Stimulated activated CD4-positive, alpha-beta T cell treated with anti-CD3 and anti-CD28 coated beads, TNF-alpha, amount 100 ng/mL, for 1 hour (primary cell): ENCODE measurements at places on chromosomes 12 and 14.

DNA sequence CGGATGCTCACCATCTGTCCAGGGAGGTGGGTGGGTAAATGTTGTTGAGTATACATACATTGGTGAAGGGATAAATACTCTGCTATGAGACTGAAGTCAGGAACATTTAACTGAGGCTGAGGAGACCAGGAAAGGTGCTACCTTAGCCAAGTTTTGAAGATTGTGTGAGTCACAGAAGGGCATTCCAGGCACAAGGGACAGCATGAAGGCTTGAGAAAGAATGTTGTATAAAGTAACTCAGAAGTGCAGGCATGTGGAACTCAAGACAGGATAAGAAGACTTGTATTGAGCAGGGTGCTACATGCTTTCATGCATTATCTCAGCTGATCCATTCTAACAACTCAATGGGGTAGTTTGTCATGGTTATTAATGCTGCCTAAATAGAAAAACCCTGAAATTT is 112.7 kb downstream of the IPO8 start:
- no peak for DNase-seq

GRCh38 chr12:247271-247670 is 15.4 kb downstream of the SLC6A13 start:
- no peak for DNase-seq

DNA sequence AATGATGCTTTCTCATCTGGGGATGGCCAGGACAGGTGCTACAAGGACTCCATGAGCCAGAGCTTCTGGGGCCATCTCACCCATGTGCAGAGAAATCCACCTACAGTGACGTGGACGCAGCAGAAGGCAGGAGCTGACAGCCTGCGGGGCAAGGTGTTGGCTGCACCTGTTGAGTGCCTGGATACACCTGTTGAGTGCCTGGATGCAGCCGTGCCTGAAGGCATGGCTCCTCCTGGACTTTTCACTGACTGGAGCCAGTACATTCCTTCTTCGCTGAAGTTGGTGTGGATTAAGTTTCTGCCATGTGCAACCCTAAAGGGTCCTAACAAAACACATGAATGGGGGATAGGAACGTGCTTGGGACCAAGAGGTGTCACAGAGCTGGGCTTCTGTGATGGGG is 7.4 kb upstream of the DIO3 start:
- DNase-seq, result no peak

- no peak for DNase-seq
Observed at GRCh38 chr14:95889236-95889979, 12.8 kb downstream of the TUNAR start.

DNA sequence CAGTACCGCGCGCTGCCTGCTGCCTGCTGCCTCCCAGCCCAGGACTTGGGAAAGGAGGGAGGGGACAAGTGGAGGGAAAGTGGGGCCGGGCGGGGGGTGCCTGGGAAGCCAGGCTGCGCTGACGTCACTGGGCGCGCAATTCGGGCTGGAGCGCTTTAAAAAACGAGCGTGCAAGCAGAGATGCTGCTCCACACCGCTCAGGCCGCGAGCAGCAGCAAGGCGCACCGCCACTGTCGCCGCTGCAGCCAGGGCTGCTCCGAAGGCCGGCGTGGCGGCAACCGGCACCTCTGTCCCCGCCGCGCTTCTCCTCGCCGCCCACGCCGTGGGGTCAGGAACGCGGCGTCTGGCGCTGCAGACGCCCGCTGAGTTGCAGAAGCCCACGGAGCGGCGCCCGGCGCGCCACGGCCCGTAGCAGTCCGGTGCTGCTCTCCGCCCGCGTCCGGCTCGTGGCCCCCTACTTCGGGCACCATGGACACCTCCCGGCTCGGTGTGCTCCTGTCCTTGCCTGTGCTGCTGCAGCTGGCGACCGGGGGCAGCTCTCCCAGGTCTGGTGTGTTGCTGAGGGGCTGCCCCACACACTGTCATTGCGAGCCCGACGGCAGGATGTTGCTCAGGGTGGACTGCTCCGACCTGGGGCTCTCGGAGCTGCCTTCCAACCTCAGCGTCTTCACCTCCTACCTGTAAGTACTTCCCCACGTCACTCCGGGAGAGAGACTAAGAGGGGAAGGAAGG is at the start of gene LGR5:
Gene LGR5 (plus strand): TSS at position 186 of the 732 bp plus-strand sequence. CDS start 283 bp downstream, at position 469.
- DNase-seq, result no peak

DNA sequence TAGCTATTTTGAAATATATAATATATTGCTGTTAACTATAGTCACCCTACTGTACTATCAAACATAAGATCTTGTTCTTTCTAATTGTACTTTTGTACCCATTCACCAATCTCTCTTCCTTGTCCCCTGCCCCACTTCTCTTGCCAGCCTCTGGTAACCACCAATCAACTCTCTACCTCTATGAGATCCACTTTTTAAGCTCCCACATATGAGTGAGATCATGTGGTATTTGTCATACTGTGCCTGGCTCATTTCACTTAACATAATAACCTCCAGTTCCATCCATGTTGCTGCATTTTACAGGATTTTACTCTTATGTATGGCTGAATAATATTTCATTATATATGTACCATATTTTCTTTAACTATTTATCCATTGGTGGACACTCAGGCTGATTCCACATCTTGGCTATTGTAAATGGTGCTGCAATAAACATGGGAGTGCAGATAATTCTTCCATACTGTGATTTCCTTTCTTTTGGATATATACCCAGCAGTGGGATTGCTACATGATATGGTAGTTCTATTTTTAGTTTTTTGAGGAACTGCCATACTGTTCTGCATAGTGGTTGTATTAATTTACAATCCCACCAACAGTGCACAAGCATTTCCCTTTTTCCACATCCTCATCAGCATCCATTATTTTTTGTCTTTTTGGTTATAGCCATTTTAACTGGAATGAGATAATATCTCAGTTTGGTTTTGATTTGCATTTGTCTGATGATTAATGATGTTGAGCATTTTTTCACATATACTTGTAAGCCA is 33.5 kb upstream of the SPIC start:
- DNase-seq, result no peak

DNA sequence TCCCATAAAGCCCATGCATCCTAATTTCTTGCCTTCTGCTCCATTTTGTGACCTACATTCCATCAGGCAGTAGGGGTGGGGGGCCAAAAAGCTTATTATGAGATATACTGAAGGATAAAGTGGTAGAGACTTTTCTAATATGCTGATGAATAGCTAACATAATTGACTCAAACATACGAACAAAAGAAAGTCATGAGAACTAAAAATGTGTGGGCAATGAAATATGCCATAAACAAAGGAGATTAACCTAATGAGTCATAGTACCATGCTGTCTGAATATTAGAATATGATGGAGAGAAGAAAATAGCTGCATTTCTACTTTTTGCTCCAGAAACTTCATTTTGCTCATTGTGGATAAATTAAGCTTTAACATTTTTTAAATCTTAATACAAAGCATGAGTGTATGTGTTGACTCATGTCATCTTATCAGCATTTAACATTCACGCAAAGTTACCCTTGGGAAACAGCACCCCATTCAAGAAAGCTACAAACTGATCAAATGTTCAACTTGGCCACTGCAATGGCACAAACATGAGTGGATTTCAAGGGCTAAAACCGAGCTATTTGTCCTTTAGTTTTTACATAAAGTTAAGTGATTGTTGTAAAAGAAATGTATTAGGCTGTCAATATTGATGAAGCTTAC is 64.0 kb upstream of the DIO2 start:
- no peak for DNase-seq
